ENCODE measurements at places on chromosomes 6 and 20. TPM values are rescaled to one million over a fixed set of nuclear protein-coding genes. Genes with fewer than 3 reads are reported as not detected.

PAK5 gene
- total RNA-seq: 0.35 TPM

DNA sequence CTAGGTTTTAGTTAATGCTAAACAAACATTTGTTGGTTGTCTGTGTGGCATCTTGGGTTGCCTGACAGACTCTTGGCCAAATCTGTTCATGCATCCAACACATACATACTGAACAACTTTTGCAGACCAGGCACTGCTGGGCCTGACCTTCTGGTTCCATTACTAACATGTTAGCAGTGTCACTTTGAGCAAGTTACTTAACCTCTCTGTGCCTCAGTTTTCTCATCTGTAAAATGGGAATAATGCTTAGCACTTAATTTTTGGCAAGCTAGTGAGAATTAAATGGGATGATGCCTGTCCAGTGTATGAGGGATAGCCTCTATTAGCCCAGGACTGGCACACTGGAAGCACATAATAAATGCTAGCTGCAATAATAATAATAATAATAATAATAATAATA is 169.9 kb downstream of the DHX35 start:
- H3K4me1 ChIP-seq: no peaks in the 10 kb centered on the region
- H3K36me3 ChIP-seq: no peaks in the 10 kb centered on the region
- H3K4me3 ChIP-seq: no peak overlapping the region
- no peaks in the 10 kb centered on the region for H3K27me3 ChIP-seq

DNA sequence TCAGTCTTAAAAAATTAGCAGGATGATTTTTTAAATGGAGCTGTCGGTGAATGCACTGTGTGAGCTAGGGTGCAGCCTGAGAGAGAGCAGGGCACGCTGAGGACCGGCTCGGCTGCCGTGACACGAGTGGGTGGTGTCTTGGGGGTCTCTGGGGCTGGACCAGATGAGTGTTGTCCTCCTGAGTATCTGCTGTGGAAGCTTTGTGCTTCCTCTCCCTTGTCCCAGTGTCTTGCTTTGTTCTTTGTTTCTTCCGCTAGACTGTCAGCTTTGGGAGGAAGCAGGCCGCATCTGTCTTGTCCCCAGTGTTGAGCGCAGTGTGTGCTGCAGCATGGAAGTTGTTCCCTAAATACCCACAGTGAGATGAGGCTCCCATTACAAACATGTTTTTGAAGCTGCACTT is 89.4 kb downstream of the RTN4IP1 start:
- no peak overlapping the region for H3K27ac ChIP-seq
- no peak overlapping the region for H3K4me3 ChIP-seq
- no peaks in the 10 kb centered on the region for H3K4me1 ChIP-seq

GRCh38 chr20:728256-728944 is 39.9 kb downstream of the SLC52A3 start:
- peaks cover 4% of the 10 kb centered on the region for H3K4me1 ChIP-seq
- peak overlapping the region; percentile 38 for H3K4me3 ChIP-seq
- no peaks in the 10 kb centered on the region for H3K36me3 ChIP-seq
- peak; percentile 76 for DNase-seq

GRCh38 chr6:112839525-112839961 is 492.4 kb downstream of the RFPL4B start:
- H3K27me3 ChIP-seq: no peaks in the 10 kb centered on the region
- no peak for DNase-seq
- no peak overlapping the region for H3K4me3 ChIP-seq
- H3K27ac ChIP-seq: no peak overlapping the region
- H3K36me3 ChIP-seq: no peaks in the 10 kb centered on the region

DNA sequence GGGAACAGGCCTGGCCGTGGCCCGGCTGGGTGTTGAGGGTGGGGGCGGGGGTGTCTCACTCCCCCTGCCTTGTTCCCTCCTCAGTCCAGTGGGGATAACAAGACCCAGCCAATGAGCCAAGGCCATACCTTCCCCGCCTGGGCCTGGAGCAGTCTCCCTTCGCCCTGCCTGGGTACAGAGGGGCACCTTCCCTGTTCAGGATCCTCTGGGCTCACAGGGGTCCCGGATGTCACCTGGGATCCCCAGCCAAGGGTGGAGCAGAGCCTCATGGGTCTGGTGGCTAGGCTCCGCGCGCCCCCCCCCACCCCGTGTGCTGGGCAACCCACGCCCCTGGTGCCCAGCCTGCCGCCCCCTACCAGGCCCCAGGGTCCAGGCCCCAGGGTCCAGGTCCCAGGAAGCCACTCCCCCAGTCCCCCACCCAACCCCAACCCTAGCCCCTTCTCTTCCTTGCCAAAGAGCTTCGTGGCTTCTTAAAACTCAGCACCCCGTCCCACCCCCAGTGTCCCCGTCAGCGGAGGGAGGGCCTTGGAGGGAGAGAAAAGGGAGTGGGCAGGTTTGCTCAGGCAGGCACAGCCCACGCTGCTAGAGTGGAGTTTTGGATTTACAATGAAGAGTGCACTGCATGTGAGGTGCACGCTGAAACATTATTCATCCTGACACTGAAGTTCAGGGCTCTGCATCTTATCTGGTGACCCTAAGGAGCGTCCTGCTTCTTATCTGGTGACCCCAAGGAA is 11.8 kb downstream of the HRH3 start:
- DNase-seq: no peak
- no peak overlapping the region for H3K27ac ChIP-seq
- no peak overlapping the region for H3K4me3 ChIP-seq
- no peaks in the 10 kb centered on the region for H3K4me1 ChIP-seq
- peaks cover under 1% of the 10 kb centered on the region for H3K36me3 ChIP-seq
